ENCODE measurements at places on chromosomes 2 and 18.

DNA sequence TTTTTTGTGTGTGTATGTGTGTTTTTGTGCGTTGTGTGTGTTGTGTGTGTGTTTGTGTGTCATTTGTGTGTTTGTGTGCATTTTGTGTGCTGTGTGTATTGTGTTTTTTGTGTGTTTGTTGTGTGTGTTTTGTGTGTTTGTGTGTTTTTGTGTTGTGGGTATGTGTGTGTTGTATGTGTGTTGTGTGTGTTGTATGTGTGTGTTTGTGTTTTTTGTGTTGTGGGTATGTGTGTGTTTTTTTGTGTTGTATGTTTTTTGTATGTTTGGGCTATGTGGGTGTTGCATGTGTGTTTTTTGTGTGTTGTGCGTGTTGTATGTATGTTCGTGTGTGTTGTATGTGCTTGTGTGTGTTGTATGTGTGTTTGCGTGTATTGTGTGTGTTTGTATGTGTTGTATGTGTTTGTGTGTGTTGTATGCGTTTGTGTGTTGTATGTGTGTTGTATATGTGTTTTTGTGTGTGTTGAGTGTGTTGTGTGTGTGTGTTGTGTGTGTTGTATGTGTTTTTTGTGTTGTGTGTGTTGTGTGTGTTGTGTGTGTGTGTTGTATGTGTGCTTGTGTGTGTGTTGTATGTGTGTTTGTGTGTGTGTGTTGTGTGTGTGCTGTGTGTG, 275.3 kb downstream of the HRH4 start:
- DNase-seq: no peak

DNA sequence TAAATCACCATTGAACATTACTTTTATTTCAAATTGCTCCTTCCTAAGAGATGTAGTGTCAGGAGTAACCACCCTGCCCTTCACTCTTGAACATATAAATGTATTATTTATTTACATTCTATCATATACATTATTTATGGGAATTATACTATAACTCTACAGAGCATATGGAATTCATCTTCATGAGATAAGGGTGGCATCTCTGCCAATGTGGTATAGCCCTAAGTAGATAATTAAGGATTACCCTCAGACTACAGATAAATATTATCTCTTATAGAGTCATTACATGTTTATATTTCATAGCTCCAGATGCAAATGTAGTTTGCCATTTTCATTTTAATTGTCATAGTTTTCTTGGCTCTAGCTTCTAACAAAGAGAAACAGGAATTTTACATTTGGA, 17.3 kb downstream of the MEIS1 start:
- no peak for DNase-seq

DNA sequence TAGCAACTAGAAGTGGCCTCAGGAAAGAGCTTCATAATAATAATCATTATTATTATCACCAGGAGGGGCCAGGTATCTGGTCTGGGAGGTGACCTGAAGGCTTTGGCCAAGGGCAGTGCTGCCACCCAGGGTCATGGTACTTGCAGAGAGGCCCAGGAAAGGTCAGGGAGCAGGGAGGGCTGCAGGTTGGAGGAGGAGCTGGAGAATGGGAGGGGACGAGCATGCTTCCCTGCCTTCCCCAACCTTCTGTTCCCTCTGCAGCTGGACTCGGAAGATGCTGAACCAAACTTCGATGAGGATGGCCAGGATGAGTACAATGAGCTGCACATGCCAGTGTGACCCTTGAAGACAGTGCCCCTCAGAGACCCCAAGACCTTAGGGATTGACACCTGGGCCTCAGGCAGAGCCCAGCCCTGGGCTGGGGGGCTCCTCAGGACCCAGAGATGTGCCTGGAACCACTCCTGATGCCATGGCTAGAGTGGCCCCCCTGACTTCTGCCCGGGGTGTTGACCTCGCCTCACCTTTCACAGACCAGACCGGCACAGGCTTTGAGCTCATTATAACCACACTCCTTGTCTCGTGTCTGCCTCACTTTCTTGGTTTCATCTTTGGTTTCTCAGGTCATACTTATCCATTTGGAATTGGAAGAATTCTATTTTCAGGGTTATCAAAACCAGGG, 14.1 kb downstream of the SLC4A3 start:
- DNase-seq: no peak

DNA sequence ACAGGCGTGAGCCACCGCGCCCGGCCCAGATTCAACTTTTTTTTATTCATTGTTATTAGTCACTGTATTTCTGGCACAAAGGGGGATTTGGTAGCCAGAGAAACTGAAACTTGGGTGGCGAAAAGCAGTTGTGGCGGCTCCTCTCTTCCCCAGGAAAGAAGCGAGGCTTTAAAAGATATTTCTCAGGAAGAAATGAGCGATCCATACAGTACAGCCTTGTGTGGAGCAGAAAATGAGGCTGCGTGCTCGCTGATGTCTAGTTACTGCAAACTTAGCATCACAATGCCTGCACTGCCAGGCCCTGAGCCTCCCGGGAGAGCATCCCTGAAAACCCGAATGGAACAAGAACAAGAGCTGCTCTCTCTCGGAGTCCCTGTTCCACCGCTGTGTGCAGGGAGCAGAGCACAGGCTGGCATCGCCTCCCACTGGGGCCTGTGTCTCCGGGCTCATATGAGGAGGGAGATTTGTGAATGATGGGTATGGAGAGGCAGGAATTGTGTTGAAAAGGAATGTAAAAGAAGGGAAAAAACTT, 234.0 kb downstream of the ZNF516 start:
- DNase-seq: no peak

GRCh38 chr2:1840046-1840445, 95.7 kb upstream of the PXDN start:
- DNase-seq: no peak

GRCh38 chr18:11104307-11104706, 45.1 kb downstream of the PIEZO2 start:
- DNase-seq: no peak

GRCh38 chr2:176525086-176525485, 255.8 kb downstream of the MTX2 start:
- no peak for DNase-seq

DNA sequence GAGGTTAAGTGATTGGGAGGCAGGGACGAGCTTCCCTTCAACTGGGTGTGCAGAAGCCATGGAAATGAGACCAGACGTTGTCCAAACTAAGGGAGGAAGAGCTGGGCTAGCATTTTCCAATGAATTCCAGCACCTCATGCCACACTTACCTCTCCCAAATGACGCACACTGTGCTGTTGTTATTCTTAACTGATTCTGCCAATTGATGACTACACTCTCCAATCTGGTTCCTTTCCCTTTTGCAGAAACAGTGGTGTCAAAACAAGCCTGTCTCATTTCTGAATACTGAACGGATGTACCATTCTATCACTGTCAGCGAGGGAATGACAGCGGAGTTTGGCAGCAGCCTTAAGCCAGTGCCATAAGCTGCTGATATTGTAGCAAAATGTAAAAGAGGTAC, 380.5 kb upstream of the HNRNPA3 start:
- DNase-seq: no peak

DNA sequence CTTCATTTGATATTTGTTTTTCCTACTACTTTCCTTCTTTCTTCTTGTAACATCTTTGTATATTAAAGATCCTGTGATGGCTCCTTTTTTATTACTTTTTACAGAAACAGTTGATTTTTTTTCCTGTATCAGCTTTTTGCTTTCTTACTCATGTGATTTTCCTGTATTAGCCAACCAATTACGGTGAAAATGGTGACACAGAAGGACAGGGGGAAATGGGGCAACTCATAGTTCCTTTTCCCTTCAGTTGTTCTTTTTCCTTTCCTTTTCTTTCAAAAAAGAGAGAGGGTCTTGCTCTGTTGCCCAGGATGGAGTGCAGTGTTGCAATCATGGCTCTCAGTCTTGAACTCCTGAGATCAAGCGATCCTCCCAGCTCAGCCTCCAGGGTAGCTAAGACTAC, 117.8 kb downstream of the ATL2 start:
- DNase-seq: no peak

GRCh38 chr2:220096406-220096805, 469.0 kb downstream of the SLC4A3 start:
- DNase-seq: no peak

GRCh38 chr2:114127372-114127771, 237.5 kb downstream of the ACTR3 start:
- DNase-seq: no peak

- no peak for DNase-seq
Measured at GRCh38 chr2:108377401-108377800, 353 bp upstream of the SULT1C4 start.

GRCh38 chr2:188785061-188785460, 189.1 kb upstream of the COL3A1 start:
- DNase-seq: no peak

GRCh38 chr2:182585001-182585400, 131.1 kb upstream of the DNAJC10 start:
- DNase-seq: no peak

GRCh38 chr2:188318161-188318749, 26.6 kb downstream of the GULP1 start:
- no peak for DNase-seq

DNA sequence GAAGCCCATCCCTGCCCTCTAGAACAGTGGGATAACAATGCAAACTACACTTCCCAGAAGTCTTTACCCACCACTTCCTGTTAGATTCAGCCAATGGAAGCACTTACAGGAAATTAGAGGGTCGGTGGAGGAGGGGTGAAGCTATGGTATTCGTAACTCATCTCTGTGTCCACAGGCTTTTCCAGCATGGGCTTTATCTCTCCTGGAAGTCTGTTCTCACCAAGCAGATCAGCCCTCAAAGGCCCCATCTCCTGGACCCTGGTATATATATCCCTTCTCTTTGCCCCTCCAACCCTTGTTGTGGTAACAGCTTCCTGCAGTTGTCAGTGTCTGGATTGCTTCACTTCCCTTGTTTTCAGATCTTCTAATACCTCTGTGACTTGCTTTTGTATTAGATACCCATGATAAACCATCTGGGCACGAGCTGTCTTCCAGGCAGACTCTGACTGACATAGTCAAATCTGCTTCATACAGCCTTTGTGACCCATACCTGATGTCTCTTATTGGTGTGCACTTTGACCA, 475.0 kb upstream of the POU3F3 start:
- peak; percentile 64 for DNase-seq

DNA sequence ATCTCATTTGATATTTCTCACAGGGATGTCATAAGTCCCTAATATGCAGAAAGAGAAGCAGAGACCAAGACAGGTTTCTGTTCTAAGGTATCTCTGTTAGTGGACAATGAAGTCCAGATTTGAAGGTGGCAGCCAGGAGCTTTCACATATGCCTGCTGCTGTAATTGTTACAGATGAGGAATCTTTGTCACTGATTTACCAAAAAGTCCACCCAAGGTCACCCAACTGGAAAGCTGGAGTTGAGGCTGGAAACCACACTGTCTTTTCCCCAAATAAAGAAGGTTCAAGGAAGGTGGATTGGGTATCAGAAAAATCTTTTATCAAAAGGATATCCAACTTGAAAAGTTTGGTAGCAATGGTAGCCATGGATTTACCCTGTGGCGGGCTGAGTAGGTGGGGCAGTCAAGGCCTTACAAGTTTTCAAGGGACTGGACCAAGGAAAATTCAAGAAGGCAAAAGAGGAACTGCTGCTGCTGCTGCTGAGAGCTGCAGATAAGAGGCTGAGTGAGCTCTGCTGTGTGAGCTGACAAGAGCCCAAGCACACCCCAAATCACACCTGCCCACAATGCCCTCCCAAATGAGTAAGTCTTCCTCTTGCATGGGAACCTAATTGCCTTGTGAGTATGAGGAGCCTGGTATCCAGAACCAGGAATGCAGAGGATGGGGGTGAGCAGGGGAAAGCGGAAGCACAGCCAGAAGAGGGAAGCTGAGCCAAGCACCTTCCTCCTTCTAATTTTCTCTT, 241.2 kb downstream of the ANAPC1 start:
- no peak for DNase-seq

- DNase-seq: no peak
Measured at GRCh38 chr18:47680488-47680887, 250.0 kb downstream of the SMAD2 start.

GRCh38 chr18:7778181-7778580, 211.1 kb downstream of the PTPRM start:
- DNase-seq: no peak

GRCh38 chr2:224039080-224039769, at the start of gene SERPINE2:
Gene SERPINE2 (minus strand): TSS chr2:224039286. CDS start chr2:224001900, 37,386 bp downstream.
- DNase-seq: peak; percentile 81

- DNase-seq: no peak
Measured at GRCh38 chr18:23300231-23300805, 152.8 kb upstream of the RIOK3 start.

GRCh38 chr2:240713928-240714746, 22.5 kb downstream of the AQP12A start:
- DNase-seq: no peak

DNA sequence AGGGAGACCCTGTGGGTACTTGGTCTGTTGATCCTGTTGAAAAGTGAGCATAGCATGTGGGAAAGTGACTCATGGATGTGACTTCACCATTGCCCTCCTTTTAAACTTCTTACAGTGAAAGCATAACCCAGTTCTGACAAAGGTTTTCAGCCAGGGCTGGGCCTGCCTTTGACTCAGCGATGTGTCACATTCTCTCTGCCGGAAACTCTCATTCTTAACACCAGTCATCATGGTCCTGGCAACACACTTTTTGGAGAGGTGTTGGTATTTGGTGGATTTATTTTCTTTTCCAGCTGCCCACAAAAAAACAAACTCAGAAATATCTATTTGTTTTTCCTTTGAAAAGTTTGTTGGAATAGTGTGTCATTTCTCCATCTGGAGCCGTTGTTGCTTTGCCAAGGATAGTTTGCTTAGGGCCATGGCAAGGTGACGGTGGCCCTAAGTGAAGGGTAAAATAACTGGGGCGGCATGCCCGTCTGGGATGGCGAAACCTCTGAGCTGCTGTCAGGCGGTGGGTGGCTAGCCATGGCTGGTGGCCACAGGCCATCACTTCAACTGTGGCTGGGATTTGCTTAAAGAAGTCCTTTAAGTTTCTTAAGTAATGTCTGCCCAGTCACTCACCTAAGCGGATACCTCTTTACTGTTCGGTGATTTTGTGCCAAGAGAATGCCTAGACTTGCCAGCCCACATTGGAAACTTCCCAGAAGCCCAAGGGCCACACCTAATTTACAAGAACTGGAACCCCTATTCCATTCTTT, 123.3 kb downstream of the LTBP1 start:
- DNase-seq: no peak

DNA sequence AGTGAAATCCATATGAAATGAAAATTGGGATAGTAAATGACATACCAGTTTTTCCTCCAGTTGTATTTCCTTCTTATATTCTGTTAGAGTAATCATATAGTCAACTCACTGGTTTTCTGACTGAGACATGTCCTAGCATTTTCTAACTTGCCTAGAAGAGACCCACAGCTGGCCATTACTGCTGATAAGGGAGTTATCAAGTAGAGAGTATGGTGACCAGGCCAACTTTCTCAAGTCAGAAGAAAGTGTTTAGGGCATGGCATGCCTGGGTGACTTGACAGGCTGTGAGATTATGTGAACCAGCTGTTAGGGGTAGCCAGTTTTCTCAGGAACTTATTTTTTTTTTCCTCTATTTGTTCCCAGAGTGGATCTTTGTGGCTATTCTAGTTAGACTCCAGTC, 81.2 kb downstream of the GPD2 start:
- no peak for DNase-seq

Data from anterior cingulate cortex (tissue), 58 donors.